AG08395 (cell line): ENCODE measurements at places on chromosomes 7 and 10.
A peak's percentile ranks its signal among the peaks of the same experiment; 100 is the strongest.

DNA sequence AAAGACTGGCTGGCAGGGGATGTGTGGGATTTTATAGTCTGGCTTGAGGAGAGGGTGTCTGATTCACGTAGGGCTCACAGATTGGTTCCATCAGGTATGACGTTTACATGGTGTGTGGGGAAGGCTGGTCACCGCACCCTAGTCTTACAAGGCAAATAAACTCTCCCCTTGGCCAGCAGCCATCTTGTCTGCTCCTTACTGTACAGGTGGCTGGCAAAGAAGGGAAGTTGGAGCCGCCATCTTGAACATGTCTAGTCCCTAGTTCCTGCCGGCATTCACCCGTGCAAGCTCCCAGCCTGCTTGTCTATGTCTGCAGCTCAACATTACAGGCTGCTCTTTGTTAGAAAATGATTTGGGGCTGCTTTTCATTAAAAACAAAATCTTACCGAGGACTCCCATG, 97.6 kb downstream of the RAMP3 start:
- no peak for DNase-seq

DNA sequence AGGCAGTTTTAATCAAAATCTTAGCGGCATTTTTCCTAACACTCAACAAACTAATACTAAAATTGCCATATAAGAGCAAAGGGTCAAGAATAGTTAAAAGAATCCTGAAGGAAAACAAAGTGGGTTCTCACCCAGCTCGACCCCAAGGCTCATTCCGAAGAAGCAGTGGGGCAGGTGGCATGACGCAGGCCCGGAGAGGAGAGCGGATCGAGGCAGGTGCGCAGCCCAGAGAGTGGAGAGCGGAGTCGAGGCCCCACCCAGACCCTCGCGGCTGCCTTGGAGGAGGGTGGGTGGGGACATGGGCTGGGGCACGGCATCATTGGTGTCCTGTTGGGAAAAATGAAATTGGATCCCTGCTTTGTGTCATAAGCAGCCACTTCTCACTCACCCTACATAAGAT, 109.8 kb downstream of the INPP5A start:
- DNase-seq: no peak

DNA sequence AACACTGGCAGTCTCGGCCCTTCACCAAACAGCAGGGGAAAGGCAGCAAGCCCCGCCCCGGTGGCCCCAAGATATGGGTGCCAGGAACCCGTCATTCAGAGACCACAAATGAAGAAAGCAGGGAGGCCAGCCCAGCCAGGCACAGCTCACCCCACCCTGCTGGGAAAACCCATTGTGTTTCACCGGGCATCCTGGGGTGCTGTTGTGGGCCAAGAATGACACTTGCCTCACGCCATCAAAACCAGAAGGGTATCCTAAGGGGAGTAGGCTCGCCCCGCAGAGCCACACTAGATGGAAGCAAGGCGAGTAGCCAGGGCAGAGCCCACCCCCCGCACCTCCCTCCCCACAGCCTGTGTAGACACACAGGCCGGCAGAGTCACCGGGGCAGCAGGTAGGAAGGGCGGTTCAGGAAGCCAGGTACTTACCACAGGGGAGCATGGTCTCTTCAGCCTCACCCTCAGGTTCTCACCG, 72.5 kb upstream of the KCNMA1 start:
- DNase-seq: no peak

DNA sequence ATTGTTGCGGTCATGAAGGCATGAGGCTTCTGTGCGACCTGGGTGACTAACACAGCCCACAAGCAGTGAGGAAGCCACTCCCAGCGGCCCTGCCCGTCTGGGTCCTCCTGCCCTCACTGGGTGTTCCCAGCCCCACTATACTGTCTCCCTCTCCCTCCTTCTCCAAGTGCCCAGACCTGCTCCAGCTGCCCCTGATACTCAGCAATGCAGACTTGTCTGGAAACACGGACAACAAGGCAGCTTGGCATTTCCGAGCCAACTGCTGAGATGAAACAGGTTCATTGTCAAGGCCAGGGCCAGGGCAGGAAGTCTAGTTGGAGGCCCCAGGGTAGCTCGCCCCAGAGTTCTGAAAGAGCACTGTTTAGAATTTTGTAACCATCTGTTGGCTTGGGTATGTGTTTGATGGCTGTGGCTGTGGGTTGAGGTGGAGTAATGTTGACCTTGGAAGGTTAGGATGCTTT, 95.7 kb downstream of the RBM20 start:
- DNase-seq: no peak

- no peak for DNase-seq
Observed at GRCh38 chr10:80447436-80448190, 6.5 kb upstream of the TSPAN14 start.

DNA sequence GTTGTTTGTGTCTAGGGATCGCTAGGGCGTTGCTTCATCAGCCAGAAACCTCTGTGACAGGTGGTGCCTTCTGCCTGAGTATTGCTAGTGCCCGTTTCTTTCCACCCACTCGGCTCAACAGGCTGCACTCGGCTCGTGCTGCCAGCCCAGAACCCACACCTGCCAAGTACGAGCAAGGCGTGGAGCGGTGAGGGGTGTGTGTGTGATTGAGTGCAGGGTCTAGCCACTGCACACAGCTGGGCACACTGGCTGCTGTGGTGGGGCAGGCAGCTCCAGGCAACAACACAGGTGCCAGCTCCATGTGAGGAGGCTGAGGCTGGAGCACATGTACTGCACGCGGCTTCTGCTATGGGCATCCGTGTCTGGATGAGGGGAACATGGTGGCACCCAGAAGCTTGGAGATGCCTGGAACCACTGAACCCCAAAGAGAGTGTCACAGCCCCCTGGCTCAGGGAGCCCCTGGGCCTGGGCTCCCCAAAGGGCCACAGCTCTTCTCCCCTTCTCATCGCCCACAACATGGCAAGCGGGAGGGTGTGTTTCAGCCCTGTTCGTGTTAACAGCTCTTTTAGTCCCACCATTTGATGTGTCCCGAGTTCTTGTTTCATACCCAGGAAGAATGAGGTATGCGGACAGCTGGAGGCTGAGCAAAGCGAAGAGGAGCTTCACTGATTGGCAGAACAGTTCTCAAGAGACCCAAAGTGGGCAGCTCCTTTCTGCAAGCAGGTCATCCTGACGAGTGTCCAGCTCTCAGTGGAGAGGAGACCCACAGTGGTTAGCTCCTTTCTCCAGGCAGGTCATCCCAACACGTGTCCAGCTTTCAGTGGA, 78.1 kb downstream of the HDAC9 start:
- no peak for DNase-seq

DNA sequence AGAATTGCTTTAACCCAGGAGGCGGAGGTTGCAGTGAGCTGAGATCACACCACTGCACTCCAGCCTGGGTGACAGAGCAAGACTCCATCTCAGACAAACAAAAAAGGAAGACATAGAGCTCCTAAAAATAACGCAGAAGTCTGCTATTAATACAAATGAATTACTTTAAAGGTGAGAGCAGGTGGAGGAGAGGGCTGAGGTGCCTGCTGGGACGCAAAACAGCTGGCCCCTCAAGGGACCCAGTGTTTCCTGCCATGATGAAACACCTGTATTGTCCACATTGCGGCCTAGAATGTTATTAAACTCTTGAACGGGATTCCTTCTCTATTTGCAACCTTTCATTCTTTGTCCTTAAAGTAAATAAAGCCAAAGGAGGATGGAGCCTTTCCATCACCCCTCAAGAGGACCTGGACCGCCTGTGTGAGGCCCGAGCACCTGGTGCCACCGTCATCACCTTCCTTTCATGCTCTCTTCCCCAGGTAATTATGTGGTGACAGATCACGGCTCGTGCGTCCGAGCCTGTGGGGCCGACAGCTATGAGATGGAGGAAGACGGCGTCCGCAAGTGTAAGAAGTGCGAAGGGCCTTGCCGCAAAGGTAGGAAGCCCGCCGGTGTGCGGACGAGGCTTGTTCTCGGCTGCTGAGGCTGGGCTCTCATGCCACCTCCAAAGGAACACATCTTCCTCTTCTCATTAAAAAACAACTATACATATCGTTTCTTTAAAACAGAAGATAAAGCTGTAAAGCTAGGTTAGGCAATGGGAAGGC, 136.7 kb downstream of the EGFR start:
- DNase-seq: no peak

- DNase-seq: peak; percentile 50
Observed at GRCh38 chr10:112375721-112376395, 1.9 kb downstream of the ACSL5 start.

GRCh38 chr10:13195016-13195415, 33.7 kb downstream of the MCM10 start:
- no peak for DNase-seq

DNA sequence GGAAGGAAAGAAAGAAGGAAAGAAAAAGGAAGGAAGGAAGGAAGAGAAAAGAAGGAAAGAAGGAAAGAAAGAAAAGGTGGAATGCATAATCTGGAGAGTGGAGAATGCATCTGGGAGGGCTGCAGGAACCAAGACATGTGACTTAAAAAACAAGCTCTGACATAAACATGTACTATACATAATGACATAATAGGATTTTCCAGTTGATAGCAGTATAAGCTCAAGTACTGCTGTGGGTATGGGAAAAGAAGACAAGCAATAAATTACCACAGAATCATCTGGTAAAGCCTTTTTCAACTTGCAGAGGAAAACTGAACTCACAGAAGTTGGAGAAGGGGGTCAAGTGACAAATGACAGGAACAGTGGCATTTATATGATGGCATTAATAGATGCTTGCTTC, 345.9 kb downstream of the PLXDC2 start:
- no peak for DNase-seq

GRCh38 chr10:72009425-72010081, 45.4 kb downstream of the CHST3 start:
- peak; percentile 97 for DNase-seq

- DNase-seq: peak; percentile 21
Observed at GRCh38 chr7:80060218-80060806, 74.3 kb upstream of the GNAI1 start.

GRCh38 chr10:110387983-110388686, 83.4 kb upstream of the SMNDC1 start:
- DNase-seq: no peak

DNA sequence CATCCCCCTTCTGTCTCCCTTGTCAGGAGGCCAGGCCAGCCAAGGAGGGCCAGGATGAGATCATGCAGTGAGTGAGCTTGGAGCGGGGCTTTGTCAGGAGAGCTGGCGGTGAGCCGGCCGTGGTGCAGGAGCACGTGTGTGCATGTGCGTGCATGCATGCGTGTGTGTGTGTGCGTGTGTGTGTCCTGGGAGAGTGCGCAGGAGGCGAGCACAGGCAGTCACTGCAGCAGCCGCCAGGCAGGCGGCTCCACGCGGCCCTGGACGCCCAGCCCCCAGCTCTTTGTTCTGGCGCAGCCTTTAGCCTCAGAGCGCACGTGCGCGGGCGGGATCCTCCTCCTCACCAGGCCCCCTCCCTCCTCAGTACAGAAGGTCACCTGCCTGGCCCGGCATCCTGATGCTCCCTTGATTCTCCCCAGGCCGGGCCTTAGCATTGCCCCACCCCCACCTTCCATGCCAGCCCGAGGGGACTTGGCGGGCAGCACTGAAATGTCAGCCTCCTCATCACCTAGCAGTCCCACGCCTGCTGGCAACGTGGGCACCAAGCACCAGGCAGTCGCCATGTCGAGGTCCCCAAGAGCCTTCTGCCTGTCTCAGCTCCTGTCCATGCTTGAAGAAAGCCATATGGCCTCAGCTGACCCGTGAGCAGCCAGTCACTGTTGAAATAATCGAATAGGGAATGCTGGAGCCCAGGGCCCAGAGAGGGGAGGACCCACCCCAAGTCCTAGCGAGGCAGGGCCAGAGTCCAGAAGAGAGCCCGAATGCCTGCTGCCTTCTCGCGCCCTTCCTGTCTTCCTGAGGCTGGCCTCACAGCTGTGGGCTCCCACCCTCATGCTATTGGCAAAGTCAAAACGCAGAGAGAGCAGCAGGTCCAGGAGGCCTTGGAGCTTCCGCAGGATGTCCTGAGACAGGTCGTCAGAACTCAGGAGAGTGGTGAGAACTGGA, 125.9 kb upstream of the PPIF start:
- peak; percentile 75 for DNase-seq

GRCh38 chr10:13536674-13537366, 8.0 kb upstream of the BEND7 start:
- peak; percentile 70 for DNase-seq

- no peak for DNase-seq
Observed at GRCh38 chr10:56370217-56371113, 9.4 kb upstream of the ZWINT start.
